Activated T-helper 9 cell treated with anti-CD3 and anti-CD28 coated beads, Interleukin-2, amount 50 U/mL, for 16 hours (primary cell): ENCODE measurements at places on chromosomes 3 and 15.

- no peak for DNase-seq
Measured at GRCh38 chr3:184615396-184615795, 53.8 kb downstream of the EPHB3 start.

- no peak for DNase-seq
Measured at GRCh38 chr3:94158512-94158911, 95.7 kb downstream of the NSUN3 start.

GRCh38 chr15:77510066-77511057 is 89.7 kb downstream of the HMG20A start:
- DNase-seq, result no peak

- DNase-seq, result no peak
Measured at GRCh38 chr15:64071931-64072765, 21.5 kb downstream of the CIAO2A start.
